ENCODE measurements at places on chromosomes 7 and 10.

DNA sequence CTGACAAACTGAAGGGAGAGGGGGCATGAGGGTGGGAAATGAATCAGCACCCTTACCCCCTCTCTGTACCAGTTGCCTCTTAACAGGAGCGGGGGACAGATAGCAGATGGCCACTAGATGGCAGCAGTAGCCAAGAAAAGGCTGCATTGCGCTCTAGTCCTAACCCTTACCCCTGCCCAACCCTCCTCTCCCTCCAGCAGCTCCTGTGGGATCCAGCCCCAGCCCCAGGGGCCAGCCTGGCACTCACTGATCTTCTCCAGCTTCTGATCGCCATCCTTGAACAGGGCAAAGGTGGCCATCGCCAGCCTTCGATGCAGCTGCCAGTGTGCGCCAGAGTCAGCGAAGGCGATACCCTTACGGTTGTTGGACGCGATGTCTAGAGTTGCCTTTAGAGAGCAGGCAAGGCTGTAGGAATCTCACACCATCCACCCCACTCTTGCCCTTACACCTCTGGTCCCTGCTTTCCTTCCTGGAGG, 2.2 kb downstream of the CYP17A1 start:
- peak; percentile 73 for DNase-seq

DNA sequence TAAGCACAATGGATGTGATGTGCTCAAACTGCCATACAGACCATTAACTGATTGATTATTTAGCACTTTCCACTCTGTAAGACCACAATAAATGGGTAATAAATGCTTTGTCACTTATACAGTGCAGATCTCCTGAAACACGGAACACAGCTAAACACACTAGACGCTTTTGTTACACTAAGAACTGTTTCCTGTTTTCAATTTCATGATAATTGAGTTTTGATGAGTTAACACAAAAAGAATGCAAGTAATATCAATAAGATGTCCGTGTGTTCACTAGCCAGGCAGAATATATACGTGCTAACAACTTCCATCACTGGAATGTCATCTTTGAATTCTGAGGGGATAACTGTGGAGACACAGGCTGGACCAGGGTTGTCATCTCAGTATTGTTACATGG, 178.8 kb downstream of the SKAP2 start:
- no peak for DNase-seq

GRCh38 chr10:133087679-133088178, at the start of gene ADGRA1:
TSS of gene ADGRA1 (plus strand) at chr10:133087924. CDS start at chr10:133088910, 986 bp downstream.
- DNase-seq, result no peak

DNA sequence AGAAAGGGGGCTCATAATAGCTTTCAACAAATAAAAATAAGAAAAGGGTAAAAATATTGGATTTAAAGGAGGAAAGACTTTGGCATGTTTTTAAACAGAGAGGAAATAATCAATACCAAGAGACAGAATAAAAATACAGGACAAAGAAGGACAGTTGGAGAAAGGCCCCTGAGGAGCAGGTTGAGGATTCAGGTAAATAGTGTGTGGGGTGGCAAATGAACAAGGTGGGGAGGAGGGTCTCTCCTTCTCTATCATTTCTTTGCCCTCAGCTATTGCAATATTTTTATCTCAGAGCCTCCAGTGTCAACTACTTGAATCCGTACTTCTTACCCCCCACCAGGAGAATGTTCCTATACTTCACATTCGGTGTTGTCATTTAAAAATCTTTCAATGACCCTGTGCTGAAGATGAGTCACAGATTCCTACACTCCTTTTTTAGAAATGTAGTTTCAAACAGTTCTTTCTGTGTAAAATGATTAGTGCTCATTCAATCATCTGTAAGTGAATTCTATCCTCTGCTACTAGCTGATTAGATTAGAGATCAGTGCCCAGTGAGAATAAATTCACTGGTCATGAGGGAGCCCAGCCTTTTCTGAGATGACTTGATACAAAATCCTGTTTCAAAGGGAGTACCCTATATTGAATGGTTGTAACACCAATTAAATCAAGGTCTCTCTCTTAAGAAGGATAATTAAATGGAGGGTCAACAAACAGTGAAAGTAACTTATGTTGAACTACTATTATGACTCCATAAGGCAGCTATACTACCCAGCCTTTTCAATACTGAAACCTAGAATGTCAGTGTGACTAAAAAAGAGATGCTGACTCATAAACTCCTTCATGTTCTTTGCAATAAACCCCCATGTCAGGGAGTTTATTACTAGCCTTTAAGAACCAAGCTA, 50.4 kb upstream of the WNT16 start:
- DNase-seq, result no peak

- DNase-seq, result no peak
Observed at GRCh38 chr10:3605882-3606281, 179.1 kb downstream of the KLF6 start.

All from right renal pelvis (tissue), 4 donors.